ENCODE measurements at places on chromosomes 6 and 20. TPM values are rescaled to one million over a fixed set of nuclear protein-coding genes. Genes with fewer than 3 reads are reported as not detected.
A peak's percentile ranks its signal among the peaks of the same experiment; 100 is the strongest.

Gene CRISP3
- not detected for total RNA-seq

Gene NKX2-4
- not detected for total RNA-seq

Gene SPDEF
- not detected for total RNA-seq

Gene NPEPL1
- total RNA-seq: 37.7 TPM

Gene RSPH3
- 9.4 TPM for total RNA-seq

Gene GRIK2
- 0.38 TPM for total RNA-seq

Gene PTCRA
- total RNA-seq: not detected

Gene RIPOR2
- total RNA-seq: 2.7 TPM

Gene HLA-DPB1
- 14.9 TPM for total RNA-seq

- no peak overlapping the region for H3K27ac ChIP-seq
- no peak overlapping the region for H3K4me3 ChIP-seq
- peaks cover 54% of the 10 kb centered on the region for H3K4me1 ChIP-seq
- H3K27me3 ChIP-seq: no peaks in the 10 kb centered on the region
- H3K36me3 ChIP-seq: no peaks in the 10 kb centered on the region
Measured at GRCh38 chr6:16677458-16677857, 83.8 kb downstream of the ATXN1 start.

DNA sequence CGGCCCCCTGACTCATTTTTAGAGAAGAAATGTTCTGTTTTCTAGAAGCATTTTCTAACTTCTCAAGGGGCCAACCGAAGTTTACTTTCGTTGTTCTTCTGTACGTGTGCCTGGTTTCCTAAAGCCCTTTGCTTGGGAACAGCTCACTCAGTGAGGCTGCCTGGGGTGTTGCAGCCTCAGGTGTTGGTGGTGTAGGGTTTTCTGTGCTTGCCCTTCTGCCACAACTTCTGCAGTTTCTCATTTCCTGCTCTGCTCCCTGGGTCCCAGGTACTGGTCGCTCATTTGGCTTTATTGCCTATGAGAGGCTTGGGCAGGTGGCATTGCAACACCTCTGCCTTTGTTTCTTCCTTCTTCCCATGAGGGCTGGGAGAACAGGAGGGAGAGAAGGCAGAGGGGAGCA, 278.3 kb downstream of the SOX4 start:
- no peak for DNase-seq
- peaks cover 7% of the 10 kb centered on the region for H3K4me1 ChIP-seq
- no peak overlapping the region for H3K4me3 ChIP-seq
- no peaks in the 10 kb centered on the region for H3K36me3 ChIP-seq
- no peaks in the 10 kb centered on the region for H3K27me3 ChIP-seq
- H3K27ac ChIP-seq: no peak overlapping the region

GRCh38 chr6:101083533-101084175, 202.5 kb upstream of the ASCC3 start:
- H3K27ac ChIP-seq: peak overlapping the region; percentile 39
- no peaks in the 10 kb centered on the region for H3K36me3 ChIP-seq
- no peaks in the 10 kb centered on the region for H3K27me3 ChIP-seq
- peaks cover 17% of the 10 kb centered on the region for H3K4me1 ChIP-seq

- DNase-seq: no peak
- no peak overlapping the region for H3K27ac ChIP-seq
- H3K4me3 ChIP-seq: no peak overlapping the region
- H3K36me3 ChIP-seq: no peaks in the 10 kb centered on the region
- no peaks in the 10 kb centered on the region for H3K4me1 ChIP-seq
Measured at GRCh38 chr6:89375427-89376267, 23.1 kb upstream of the UBE2J1 start.

- no peaks in the 10 kb centered on the region for H3K4me1 ChIP-seq
- no peak overlapping the region for H3K27ac ChIP-seq
- no peaks in the 10 kb centered on the region for H3K36me3 ChIP-seq
- no peak for DNase-seq
Measured at GRCh38 chr20:39473536-39473935, 511.4 kb downstream of the DHX35 start.

DNA sequence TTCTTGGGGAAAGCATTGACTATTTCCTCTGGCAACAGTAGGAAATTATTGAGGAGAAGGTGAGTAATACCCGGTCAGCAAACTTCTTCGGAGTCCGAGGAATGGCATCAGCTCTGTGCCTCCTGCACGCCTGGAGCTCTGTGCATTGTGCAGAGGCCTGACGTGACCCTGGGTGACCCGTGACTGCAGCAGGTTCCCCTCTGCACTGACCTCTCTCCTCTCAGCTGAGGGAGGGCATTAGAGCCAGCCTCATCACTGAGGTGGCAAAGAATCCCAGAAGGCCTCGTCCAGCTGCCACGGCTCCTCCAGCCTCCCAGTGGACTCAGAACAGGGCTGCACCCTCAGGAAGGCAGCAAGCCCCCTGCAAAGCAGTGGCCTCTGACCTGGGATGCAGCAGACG, 502.9 kb downstream of the CD83 start:
- H3K4me3 ChIP-seq: no peak overlapping the region
- H3K27me3 ChIP-seq: no peaks in the 10 kb centered on the region
- DNase-seq: no peak
- H3K36me3 ChIP-seq: no peaks in the 10 kb centered on the region
- H3K27ac ChIP-seq: no peak overlapping the region

DNA sequence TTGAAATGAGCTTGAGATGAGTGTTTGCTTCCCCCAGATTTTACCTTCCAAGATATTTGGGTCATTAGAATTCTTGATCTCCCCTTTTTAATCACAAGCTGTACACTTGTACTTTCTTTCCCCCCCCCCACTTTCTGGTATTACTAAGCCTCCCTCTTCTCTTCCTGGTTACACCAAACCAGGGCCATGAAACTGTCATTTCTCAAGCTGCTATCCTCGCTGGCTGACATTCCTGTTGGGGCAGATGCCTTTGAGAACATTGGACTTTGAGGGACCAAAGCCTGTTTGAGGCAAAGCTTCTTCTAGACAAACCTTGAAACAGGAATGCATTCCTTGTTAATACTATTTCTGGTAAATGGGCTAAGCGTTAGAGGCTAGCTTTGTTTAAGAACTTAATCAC, 32.3 kb upstream of the MAP3K7 start:
- no peak overlapping the region for H3K27ac ChIP-seq
- H3K4me1 ChIP-seq: no peaks in the 10 kb centered on the region
- H3K36me3 ChIP-seq: no peaks in the 10 kb centered on the region
- H3K4me3 ChIP-seq: no peak overlapping the region
- DNase-seq: no peak

DNA sequence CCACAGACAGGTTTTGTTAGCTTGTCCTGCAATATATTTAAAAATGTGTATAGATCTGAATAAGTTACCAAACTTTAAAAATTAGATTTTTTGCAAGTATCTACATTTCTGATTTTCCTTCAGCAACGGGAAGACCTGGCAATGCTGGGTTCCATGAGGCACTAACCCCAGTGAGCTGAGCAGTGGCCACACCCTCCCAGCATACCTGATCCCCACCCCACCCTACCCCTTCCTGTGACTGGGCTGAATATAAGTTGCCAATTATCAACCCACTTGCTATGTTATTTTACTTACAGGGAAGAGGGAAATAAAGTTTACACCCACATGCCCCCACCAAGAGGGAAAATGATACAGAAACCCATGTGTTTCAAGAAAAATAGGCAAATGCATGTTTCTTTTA, 70.3 kb upstream of the RALGAPA2 start:
- no peak overlapping the region for H3K4me3 ChIP-seq
- no peak for DNase-seq
- no peaks in the 10 kb centered on the region for H3K27me3 ChIP-seq

- no peaks in the 10 kb centered on the region for H3K27me3 ChIP-seq
- H3K36me3 ChIP-seq: no peaks in the 10 kb centered on the region
- DNase-seq: peak; percentile 7
- no peak overlapping the region for H3K4me3 ChIP-seq
Measured at GRCh38 chr20:56222945-56223344, 25.6 kb upstream of the MC3R start.

DNA sequence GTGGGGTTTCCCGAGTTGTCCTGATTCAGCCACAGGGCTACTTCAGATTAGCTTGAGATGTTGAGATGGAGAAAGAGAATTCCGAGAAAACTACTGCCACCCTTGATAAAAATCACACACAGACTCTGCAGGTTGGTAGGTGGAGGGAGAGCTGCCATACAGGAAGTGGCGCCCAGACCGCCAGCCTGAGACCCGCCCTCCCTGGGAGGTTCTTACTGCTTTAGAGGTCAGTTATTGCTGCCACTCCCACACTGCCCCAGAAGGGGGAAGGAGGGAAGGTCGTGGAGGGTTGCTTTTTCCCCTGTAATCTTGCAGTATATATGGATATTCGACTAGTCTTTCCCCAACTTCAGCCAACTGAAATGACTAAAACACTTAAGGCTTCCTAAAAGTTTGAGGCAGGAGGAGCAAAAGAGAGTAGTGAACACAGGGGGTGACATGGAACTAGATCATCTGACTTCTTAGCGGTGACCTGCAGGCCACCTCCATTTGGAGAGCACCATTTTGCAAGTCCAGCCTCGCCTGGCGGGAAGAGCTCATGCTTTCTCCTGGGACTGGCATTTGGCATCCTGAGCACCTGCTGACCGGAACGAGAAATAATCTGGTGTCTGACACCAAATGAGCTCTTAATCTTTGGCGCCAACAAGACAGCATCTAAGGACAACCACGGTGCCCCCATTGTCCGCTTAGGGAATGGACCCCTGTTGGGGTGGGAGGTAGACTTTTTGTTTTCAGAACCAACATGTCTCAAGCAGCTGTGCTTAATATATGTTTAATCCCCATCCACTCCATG, 35.7 kb upstream of the SLC22A1 start:
- H3K4me3 ChIP-seq: no peak overlapping the region
- H3K36me3 ChIP-seq: 0 out of 2 replicates have a peak, but pooled peaks cover 17% of the 10 kb centered on the region
- H3K4me1 ChIP-seq: peaks cover 10% of the 10 kb centered on the region

GRCh38 chr6:96460052-96460700, 61.4 kb upstream of the UFL1 start:
- DNase-seq: no peak
- no peak overlapping the region for H3K27ac ChIP-seq
- no peaks in the 10 kb centered on the region for H3K4me1 ChIP-seq
- no peaks in the 10 kb centered on the region for H3K27me3 ChIP-seq
- H3K4me3 ChIP-seq: no peak overlapping the region

DNA sequence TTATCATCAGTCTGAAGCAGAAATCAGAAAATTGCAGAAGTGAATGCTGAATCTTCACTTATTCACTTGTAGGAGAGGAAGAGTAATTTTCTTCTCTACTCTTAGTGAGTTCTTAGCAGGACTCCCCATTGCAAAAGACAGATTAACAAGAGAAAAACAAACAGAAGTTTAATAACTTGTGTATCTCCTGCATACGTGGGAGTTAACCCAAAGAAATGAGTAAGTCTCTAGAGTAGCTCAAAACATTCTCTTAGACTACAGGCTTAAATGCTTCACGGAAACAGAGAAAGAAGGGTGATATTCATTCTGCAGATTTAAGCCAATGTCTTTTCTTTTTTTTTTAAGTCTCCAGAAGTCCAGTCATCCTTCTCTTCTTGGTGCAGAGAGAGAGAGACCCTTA, 97.9 kb upstream of the TMEM181 start:
- H3K36me3 ChIP-seq: peaks cover 9% of the 10 kb centered on the region
- no peak overlapping the region for H3K4me3 ChIP-seq
- no peak overlapping the region for H3K27ac ChIP-seq
- H3K27me3 ChIP-seq: no peaks in the 10 kb centered on the region

DNA sequence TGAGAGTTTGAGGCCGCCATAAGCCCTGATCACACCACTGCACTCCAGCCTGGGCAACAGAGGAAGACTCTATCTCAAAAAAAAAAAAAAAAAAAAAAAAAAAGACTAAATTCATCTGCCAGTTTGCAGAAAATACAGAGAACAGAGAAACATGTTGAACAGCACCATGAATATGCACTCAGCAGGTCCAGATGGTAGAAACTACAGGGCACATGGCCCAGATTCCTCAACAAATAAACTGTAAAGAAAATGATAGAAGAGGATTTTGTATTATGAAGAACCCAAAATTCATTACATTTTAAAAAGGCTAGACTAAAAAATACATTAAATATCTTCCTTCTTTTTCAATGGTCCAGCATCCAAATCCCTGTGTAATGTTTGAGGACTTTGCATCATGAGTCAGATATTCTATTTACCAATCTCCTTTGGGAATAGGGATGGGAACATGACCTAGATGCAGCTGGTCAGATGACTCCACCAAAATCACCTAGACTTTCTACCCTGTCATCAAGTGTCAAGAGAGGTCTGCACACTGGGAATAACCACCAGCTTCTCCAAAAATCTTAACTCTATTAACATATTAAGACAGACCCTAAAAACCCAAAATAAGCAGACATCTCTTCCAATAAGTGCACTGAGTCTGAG, 189.1 kb upstream of the TCF21 start:
- peak; percentile 40 for DNase-seq
- H3K27me3 ChIP-seq: no peaks in the 10 kb centered on the region
- H3K36me3 ChIP-seq: no peaks in the 10 kb centered on the region
- H3K27ac ChIP-seq: no peak overlapping the region

DNA sequence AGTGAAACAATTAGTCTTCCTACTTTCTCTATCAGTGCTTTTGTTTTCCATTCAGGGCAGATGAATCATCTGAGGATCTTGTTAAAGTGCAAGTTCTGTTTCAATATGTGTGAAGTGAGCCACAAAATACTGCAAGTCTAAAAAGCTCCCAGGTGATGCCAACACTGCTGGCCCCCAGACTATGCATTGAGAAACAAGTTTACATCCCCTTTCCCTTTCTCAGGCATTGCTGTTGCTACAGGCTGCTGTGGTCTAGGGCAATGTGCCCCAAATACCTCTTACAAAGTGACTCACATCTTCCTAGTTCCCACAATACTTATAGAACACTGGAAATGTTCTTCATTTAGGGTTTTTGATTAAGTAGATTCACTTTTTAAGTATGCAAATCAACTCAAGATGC, 31.8 kb downstream of the ABRACL start:
- H3K36me3 ChIP-seq: no peaks in the 10 kb centered on the region
- no peaks in the 10 kb centered on the region for H3K27me3 ChIP-seq
- peak; percentile 91 for DNase-seq
- peaks cover 12% of the 10 kb centered on the region for H3K4me1 ChIP-seq

DNA sequence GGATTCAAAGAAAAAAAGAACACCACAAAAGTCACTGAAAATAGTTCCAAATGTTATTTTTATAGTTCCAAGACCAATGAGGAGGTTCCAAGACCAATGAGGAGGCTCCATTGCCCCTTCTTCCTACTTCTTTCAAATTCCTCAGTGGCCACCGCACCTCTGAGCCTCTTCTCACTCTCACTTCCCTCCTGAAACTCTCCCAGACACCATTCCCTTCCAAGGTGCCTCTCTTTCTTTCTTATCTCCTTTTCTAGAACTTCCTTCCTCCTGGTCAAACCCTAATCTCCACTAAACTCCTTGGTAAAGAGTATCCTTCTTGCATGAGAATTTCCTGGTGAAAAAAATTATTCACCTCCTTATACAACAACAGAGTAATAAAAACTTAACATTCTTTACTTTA, 20.4 kb upstream of the MCUR1 start:
- no peak overlapping the region for H3K4me3 ChIP-seq
- no peak for DNase-seq
- H3K4me1 ChIP-seq: no peaks in the 10 kb centered on the region
- H3K27ac ChIP-seq: no peak overlapping the region
- H3K36me3 ChIP-seq: no peaks in the 10 kb centered on the region
- peaks cover 7% of the 10 kb centered on the region for H3K27me3 ChIP-seq

- H3K27me3 ChIP-seq: no peaks in the 10 kb centered on the region
- H3K36me3 ChIP-seq: no peaks in the 10 kb centered on the region
- H3K4me1 ChIP-seq: peaks cover 5% of the 10 kb centered on the region
- no peak overlapping the region for H3K4me3 ChIP-seq
Measured at GRCh38 chr6:3948866-3949265, 99.7 kb downstream of the FAM50B start.
